SK-MEL-5 (cell line): ENCODE measurements at places on chromosomes 3 and 15.

DNA sequence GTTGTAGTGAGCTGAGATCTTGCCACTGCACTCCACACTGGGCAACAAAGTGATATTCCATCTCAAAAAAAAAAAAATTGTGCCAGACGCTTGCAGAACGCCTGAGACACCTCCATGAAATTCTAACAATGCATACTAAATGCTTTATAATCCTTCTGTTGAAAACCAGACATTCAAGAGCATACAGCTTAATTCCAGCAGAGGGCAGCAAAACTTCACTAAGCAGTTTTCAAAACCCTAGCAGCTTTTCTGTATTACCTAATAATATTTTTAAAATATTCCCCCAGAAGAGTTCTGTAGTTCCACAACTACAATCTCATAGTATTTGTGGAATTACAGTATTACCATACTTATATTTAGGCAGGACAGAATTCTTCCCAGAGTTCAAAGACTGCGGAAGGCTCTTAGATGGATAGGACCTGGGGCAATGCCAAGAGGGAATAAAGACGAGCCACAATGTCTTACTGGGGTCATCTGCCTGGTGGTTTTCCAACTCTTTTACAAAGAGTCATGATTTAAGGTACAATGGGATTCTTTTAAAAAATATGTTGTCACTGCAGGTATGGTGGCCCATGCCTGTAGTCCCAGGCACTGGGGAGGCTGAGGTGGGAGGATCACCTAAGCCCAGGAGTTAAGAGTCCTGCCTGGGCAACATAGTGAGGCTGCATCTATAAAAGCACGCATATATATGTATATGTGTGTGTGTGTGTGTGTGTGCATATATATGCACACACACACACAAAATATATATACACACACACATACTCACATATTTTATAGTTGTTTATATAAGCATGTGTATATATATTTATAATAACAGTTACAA, 19.6 kb upstream of the TASOR start:
- DNase-seq, result peak; percentile 72

DNA sequence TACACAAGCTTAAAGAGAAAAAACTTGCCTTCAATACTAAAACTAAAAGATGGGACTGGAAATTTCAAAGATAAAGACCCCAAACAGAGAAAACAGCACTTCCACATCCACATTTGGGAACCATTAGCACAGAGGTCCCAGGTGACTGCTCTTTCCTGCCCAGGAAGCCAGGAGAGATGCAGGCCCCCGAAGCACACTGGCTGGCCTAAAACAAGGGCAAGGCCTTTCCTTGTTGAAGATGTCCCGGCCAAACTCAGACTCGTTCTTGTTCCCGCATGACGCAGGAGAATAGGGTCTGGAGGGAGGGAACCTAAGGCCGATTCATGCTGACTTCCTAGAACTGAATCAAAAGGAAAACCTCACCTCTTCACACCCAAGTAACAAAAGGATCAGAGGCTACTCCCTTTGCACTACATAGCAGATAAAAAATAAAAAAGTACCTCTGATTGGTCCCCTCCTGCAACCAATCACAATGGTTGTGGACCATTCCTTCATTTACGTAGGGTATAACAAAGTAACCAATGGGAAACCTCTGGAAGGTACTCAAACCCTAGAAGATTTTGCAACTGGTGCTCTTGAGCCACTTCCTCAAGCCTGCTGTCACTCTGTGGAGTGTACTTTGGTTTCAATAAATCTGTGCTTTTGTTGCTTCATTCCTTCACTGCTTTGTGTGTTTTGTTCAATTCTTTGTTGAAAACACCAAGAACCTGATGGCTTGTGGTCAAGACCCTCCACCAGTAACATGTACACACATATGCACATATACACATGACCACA, 48.7 kb downstream of the EFCAB12 start:
- no peak for DNase-seq

GRCh38 chr3:73939985-73940384, 315.2 kb upstream of the PDZRN3 start:
- DNase-seq, result no peak

GRCh38 chr3:53817211-53817610, 29.0 kb downstream of the CHDH start:
- DNase-seq, result no peak

DNA sequence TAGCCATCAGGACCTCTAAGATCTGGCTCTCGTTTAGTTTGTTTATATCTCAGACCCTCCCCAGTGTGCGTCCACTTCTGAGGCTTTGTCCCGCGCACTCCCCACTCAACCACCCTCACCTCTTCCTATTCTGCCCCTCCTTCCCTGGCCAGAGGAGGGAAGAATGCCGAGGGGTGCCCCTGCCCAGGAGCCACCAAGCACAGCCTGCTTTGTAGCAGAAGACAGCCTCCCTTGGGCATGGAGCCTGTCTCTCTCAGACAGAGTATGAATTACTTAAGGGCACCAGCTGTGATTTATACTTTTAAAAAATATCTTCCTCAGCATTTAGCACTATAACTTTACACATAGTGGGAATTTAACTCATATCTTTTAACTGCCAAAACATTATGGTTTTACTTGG, 6.0 kb downstream of the TMEM266 start:
- no peak for DNase-seq

DNA sequence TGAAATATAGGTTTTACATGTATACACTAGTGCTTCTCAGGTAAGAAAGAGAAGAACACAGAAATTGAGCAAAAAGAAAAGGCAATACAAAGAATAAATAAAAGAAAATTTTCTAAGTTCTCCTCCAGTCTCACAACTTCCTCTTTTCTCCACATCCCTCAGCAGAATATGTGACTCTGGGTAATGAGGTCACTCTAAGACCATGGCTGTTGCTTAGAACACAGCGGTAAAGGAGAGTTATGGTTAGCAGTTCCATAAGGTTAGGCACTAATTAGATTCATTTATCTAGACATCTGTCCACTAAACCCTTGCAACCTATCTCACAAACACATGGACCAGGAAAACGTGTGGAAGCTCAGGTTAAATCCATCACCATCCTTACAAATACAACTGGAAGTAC, 47.9 kb downstream of the IGSF11 start:
- DNase-seq, result no peak

DNA sequence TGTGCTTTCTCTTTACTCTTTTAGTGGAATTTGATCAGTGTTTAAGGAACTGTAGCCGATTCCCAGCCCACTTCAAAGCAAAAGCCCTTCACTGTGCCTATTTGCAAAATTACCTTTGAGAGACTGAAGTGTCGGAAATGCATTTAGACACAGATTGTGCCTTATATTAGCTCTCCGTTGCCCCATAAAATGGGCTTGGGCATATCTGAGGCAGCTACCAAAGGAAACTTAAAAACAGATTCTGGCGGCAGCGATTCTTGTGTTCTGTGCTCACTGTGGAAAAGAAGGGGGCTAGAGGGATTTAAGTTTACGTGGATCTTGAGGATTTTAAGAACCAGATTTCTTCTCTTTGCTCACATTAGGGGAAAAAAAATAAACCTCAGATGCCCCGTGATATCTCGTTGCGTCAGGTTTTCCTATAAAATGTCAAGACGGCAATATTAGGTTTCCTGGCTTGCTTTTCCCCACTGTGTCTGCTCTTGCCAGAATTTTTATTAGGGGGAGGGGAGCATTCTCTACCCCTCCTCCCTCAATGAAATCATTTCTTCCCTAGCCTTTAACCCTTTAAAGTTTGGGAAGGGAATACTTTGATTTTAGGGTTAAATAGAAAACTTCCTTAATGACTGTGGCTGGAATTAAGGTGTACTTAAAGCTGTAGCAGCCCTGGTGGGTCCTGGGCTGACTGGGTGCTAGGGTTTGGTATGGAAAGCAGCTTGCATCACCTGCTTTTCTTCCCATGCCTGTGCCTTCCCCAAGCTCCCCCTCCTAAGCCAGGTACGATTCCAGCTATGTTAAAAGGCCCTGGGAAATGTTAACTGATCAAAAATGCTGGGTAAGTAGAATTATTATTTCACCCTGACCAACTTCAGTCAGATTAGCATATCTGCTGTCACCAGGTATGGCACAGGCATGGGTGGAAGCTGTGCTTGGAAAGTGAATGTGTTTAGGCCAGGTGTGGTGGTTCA, 73.8 kb downstream of the SMAD3 start:
- no peak for DNase-seq

GRCh38 chr3:21464746-21465145, 286.3 kb downstream of the ZNF385D start:
- no peak for DNase-seq

DNA sequence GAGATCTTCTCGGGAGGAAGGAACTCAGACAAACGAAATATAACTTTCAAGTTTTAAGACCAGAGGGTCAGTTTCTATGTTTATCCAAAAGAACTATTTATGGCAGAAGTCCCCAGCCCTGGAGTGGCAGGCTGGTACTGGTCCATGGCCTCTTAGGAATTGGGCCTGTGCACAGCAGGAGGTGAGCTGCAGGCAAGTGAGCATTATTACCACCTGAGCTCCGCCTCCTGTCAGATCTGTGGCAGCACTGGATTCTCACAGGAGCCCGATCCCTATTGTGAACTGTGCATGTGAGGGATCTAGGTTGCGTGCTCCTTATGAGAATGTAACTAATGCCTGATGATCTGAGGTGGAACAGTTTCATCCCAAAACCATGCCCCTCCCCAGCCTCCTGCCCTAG, 14.3 kb upstream of the HPS3 start:
- DNase-seq, result no peak

DNA sequence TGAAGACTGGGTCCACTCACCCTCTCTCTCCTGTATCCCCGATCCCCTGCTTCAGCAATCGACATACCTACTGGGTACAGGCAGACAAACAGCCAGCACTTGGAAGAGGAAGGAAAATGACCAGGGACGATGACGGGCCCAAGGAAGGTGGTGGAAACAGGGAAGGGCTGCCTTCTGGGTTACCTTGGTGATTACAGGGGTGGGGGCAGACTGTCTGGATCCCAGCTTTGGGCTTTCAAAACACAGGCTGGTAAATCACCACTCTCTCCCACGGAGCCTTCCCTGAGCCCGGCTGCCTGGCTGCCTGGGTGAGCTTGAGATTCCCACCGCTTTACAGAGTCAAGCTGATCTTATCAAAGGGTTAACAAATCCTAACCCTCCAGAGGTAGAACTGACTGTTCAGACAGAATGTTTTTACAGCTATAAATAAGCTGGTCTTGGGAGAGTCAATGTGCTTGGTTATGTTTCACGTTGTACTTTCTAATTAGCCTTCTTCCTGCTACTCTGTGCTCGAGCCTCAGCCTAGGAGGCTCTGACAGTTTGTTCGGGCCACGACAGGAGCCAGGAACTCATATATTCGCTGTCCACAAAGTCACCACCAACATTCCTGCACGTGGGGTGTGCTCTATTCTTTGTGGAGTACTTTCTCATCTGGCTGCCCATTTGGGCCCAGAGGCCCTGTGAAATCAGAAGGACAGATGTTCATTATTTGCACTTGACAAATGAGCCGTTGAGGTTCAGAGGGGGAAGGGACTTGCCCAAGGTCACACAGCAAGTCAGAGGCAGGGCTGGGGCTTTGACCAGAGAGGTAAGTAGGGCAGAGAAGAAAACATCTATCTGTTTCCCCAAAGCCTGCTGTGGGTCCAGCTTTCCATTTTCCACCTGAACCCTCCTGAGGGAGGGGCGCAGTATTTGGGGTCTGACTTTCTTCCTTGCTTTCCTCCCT, 63.5 kb downstream of the FEM1B start:
- no peak for DNase-seq

DNA sequence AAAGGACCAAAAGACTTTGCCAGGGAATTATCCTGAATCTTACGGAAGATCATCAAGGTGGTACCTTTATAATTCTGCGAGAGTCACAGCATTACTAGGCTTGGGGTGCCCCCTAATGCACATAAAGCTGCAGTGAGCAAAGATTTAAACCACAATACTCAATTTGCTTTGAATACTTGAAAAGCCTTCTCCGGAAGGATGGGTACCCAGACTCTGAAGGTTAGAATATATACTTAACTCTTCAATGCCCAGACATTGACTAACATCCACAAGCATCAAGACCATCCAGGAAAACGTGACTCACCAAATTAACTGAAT, 117.8 kb upstream of the KCNH8 start:
- peak; percentile 5 for DNase-seq

DNA sequence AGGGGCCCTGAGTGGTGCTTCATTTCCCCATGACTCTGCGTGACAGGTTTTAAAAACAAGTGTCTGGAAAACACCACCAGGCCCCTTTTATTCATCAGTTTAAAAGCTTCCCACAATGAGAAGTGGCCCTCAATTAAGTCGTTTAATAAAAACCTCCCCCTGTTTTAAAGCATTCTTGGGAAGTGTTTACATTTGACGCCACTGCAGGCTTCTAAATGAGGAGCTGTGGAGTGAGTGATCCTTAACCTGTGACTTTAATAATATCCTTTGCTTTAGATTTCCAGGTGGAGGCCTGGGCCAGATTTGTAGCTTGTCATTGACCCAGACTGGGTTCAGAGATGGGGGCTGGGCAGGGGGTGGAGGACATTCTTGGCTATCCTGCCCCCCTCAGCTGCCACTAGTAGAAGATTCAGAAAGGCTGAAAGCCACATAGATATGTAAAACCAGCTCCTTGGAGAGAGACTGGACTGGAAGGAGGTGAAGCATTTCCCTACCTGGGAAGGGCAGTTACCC, 11.3 kb downstream of the CGNL1 start:
- no peak for DNase-seq

DNA sequence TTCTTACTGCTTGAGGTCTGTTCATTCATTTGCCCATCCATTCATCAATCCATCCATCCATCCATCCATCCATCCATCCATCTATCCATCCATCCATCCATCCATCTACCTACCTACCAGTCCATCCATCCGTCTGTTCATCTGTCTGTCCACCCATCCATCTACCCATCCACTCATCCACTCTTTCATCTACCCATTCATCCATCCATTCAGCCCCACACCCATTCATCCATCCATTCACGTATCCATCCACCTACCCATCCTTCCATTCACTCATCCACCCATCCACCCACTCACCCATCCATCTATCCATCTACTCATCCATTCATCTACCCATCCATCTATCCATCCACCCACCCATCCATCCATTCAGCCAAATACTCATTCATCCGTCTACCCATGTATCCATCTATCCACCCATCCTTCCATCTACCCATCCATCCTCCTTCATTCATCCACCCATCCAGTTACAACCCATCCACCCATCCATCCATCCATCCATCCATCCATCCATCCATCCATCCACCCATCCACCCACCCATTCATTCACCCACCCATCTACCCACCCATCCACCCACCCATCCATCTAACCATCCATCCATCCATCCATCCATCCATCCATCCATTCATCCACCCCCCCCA, 68.3 kb downstream of the FBLN2 start:
- no peak for DNase-seq

GRCh38 chr15:42734076-42734672, 2.8 kb downstream of the CDAN1 start:
- no peak for DNase-seq

- no peak for DNase-seq
Measured at GRCh38 chr3:127037418-127037841, 54.5 kb downstream of the PLXNA1 start.
